ENCODE measurements at places on chromosomes 11 and 22.

GRCh38 chr11:37468344-37468743 is 870.3 kb upstream of the RAG2 start:
- no peak for DNase-seq

- DNase-seq, result no peak
These were observed 1.2 kb downstream of the CASP1 start for GRCh38 chr11:105033781-105034180.

DNA sequence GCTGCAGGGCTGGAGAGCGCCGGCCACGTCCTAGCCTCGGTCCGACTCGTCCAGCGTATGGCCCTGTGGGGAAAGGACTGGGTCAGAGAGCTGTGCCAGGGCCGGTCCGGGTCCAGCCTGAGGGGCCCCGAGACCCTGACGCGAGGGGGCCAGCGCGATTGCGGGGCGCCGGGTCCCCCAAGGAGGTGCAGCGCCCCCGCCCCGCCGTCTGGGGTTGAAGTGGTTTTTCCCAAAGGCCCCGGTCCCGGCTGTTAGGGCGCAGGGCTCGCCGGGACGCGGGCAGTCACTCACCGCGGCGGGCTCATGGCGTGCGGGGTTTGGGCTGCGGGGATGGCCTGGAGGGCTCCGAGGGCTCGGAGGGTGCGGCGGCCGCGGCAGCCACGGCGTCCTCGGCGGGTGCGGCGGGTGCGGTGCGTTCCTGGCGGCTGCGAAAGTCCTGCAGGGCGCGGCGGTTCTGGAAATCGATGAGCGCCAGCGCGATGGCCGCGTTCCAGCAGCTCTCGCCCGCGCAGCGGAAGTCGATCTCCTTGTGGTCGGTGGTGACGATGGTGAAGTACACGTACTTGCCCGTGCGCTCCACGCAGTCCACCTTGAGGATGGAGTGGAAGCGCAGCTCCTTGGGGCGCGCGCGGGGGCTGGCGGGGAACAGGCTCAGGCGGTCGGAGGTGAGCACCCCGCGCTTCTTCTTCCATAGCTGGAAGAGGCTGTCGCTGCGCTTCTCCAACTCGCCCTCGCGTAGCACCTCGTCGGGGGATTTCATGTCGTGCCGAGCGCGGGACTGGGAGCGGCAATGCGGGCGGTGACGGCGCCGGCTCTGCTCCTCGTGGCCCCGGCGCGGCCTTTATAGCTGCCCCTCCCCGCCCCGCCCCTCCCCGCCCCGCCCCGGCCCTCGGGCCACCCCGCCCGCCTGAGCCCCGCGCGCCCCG is at the start of gene PHLDA2:
PHLDA2 (minus strand) TSS at position 816 of the 926 bp plus-strand sequence; CDS start at position 760, 56 bp downstream.
- DNase-seq, result peak; percentile 45

- DNase-seq, result no peak
These were observed 429.3 kb upstream of the FAT3 start for GRCh38 chr11:91795139-91795887.

- DNase-seq, result no peak
These were observed 302.7 kb downstream of the DDX10 start for GRCh38 chr11:108967571-108967970.

DNA sequence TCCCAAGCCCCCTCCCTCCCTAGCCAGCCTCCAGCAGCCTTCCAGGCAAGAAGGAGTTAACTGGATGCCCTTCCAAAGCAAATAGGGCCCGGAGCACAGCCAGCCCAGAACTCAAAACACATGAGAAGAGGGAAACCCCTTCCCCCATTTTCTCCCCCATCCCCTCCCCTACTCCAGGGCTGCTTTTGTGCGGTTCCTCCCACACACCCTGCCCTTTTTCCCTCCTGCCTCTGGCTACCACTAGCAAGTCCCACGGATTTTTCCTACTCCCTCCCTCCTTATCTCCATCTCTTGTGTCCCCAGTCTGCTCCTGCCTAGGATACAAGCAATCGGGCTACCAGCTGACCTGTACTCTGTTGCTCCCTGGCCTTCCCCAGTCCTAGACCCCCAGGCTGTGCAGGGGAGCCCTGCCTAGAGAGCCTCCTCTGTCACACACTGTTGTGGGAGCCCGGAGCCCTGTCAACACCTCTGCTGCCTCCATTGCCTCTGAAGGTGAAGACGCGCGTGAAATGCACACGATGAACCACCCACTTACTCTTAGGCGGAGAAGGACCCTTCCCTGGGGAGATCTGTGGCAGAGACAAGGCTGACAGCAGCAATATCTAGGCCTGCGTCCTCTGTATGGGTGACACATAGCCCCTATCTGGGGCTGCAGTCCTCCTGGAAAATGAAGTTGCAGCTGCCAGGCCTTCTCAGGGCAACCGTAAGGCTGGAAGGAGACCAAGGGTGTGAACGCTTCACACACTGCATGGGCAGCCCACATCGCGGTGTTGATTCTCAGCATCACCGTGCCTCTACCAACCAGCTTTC is 282.8 kb downstream of the MN1 start:
- DNase-seq, result no peak

- no peak for DNase-seq
These were observed 2.8 kb downstream of the SIPA1 start for GRCh38 chr11:65640483-65641296.

GRCh38 chr11:79045018-79045799 is 395.6 kb downstream of the TENM4 start:
- DNase-seq, result no peak

DNA sequence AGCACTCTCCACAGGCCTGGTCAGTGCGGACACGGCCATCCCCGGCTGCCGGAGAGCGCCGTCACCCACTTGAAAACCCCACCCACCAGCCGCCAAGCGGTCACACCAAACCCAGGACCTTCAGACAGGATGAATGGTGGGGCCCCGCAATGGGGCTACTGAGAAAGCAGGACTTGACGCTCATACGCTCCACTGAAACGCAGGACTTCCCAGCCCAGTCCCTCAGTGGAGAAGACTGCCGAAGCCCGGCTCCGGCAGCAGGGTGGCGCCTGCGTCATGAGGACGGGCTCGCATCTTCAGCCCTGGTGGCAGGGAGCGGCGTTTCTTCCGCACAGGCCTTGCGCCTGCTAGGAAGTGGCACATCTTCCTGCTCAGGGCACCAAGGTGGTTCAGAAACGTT is 15.3 kb upstream of the PHLDA2 start:
- no peak for DNase-seq

DNA sequence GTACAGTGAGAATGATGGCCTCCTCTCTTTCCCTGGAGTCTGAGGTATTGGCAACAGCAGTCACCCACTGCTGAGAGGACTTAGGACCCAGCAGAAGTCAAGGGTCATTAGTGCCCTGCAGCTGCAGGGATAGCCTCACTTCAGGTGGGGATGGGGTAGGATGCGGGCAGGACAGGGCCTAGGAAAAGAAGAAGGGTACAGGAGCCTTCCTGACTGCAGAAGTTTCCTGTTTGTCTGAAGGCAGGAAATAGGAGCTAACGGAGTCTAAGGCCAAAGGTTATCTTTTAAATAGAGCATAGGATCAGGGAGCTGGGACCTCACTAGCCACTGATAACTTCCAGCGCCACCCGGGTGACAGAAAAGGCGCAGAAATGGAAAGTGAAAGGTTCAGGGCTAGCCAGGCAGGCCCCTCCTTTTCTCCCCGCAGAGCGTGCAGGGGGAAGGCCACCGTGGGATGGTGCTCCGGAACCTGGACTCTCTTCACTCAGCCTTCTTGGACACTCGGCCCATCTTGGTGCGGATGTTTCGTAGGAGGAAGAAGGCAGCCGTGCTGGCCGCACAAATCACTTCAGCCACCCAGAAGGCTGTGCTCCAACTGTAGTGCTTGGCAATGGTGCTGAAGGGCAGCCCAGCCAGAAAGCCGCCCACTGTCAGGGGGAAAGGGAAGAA is 6.0 kb downstream of the TRAPPC4 start:
- no peak for DNase-seq

- no peak for DNase-seq
These were observed 20.5 kb upstream of the AMOTL1 start for GRCh38 chr11:94747601-94748041.

DNA sequence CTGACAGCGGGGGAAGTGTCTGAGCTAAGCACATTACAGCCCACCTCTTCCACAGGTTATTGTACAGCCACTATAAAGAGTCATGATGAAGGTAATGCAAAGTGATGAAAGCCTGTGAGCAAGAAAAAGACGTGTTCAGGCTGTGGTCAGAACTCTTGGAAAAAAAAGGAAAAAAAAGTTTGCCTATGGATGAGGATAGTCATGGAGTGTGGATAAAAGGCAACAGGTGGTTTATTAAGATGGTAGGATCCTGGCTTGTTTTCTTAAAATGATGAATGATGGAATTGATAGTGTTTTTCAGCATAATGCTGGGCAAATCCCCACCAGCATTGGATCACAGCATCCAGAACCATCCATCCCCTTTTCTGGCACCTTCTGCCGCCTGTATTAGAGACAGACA is 23.1 kb downstream of the UPB1 start:
- no peak for DNase-seq

DNA sequence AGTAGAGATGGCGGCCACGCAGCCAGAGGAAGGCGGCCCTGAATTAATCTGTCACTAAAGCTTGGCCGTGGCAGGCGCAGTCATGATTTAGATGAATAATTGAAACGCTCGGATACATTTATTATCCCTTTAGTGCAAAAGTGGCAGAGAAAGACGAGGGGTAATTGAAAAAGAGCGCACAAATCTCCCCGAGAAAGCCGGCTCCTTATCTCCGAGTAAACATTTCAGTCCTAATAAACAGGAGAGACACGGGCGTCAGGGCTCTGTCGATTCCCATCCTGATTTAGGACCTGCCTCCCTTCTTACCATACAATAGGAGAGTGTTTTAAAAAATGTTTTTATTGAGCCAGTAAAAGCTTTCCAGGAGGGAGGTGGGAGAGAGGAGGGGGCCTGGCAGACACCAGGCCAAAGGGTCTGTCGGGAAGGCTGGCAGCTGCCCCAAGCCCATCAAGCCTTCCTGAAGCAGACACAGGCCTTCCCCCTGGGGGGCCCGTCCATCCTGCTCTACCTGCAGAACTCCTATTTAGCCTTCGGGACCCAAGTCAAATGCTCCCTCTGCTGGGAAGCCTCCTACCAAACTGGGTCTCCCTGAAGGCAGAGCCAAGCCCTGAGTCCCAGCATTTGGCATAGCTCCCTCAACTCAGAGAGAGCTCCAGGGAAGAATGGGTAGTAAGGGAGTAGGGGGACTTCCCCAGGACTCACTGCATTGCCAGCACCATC is 22.8 kb downstream of the OTUB1 start:
- no peak for DNase-seq

DNA sequence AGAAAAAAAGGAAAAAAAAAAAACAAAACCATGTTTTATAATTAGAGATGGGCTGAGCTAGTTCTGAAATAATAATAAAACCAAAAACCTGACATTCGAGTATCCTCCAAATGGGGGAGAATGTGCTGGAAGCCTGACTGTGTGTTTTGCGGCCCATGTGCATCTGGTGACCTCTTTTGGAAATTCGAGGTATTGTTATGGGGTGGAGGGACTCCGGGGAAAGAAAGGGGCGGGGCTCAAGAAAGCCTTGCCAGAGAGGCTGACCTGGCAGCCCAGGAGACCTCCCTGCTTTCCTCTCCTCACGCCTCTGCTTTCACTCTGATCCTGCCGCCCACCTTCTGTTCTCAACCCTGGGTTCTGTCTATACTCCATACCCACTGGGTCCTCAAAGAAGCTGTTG is 72.9 kb downstream of the CTTN start:
- no peak for DNase-seq

DNA sequence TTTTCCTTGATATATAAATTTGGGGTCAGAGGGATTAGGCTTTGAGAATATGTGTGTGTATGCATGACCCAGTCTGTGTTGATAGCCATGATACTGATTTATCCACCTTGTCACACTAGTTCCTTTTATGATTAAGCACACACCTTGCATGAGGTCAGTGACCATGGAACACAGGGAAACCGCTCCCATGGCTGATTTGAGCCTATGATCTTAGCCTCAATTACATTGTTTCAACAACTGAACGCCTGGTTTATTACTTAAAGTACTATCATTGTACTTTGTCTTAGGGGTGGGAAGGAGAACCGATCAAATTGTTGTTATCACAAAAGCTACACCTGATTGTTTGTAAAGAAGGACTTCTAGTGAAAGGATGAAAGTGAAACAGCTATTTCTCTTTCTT is 70.7 kb downstream of the ARFGAP2 start:
- DNase-seq, result no peak

DNA sequence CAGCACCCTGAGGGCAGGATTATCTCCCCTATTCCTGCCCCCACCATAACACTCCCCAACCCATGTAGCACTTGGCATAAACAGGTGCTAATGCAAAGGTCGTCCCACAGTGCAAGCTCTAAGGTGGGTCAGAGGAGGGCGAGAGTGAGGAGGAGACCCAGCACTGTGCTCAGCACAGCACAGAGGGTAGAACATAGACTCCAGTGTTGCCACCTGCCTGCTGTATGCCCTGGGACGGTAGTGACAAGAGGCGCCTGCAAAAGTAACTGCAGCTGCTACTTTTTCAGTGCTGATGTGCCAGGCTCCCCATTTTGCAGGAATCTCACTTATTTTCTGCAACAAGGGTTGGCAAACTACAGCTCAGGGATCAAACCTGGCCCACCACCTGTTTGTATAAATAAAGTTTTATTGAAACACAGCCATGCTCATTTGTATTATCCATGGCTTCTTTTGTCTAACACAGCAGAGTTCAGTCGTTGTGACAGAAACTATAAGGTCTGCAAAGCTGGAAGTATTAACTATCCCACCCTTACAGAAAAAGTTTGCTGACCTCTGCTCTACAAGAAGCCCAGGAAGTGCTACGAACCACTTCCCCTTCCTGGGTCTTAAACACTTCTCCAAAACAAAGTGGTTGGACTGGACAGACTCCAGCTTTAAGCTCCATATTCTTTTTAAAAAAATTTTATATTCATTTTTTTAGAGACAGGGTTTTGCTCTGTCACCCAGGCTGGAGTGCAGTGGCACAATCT is 16.9 kb upstream of the CDC42BPG start:
- no peak for DNase-seq

GRCh38 chr22:50505776-50506610 is 1.5 kb downstream of the LMF2 start:
- no peak for DNase-seq

DNA sequence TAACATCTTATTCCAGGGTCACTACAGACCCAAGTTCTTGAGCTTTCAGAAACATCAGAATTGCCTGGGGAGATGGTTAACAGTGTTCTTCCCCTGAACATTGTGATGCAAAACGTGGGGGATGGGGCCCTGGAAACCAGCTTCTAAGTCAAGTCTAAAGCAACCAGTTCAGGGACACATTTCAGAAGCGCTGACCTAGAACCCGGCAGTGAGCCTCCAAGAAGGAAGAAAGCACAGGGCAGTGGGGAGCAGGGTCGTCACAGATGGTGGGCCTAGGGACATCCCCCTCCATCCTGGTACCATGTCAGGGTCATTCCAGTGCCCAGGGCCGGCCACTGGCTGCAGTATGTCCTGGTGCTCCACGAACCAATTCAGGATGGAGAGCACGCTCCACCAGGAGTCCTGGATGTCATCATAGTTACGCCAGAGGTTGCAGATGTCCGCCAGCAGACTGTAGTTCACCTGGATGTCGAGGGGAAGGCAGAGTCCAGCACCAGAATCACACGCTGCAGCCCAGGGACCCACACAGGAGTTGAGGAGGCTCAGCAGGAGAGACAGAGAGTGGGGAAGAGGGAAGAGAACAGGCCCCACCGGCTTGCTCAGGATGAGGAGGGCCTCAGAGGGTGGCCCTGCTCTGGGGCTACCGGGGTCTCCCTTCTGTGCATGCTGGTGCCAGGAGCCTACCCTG is 5.0 kb downstream of the NAGA start:
- no peak for DNase-seq
